ENCODE measurements at places on chromosomes 2 and 18. TPM values are rescaled to one million over a fixed set of nuclear protein-coding genes. Genes with fewer than 3 reads are reported as not detected.

GRCh38 chr2:51120754-51121280 is 88.9 kb upstream of the NRXN1 start:
- H3K27ac ChIP-seq: no peak overlapping the region
- H3K4me3 ChIP-seq: no peak overlapping the region
- no peaks in the 10 kb centered on the region for H3K36me3 ChIP-seq

DNA sequence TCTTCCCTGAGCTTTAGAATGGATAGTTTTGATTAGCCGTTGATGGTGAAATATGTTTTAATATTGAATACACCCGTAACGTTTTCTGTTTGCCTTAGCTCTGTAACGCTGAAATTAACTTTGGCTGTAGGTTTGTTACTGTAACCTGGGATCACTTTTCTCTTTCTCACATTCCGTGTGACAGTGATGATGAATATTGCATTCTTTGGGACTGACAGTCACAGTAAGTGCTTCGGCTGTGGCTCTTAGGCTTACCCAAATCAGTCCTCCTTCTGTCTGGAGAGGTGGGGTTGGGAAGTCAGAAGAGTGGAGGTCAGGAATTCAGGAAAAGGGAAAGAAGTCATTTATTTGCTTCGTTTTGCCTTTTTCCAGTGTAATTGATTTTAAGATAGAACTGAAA is 18.0 kb downstream of the RMC1 start:
- no peak for DNase-seq
- H3K27me3 ChIP-seq: no peaks in the 10 kb centered on the region
- no peak overlapping the region for H3K4me3 ChIP-seq
- no peaks in the 10 kb centered on the region for H3K4me1 ChIP-seq
- H3K27ac ChIP-seq: no peak overlapping the region

GRCh38 chr18:57455576-57456129 is 20.5 kb downstream of the ONECUT2 start:
- no peaks in the 10 kb centered on the region for H3K36me3 ChIP-seq
- H3K27me3 ChIP-seq: no peaks in the 10 kb centered on the region
- H3K4me3 ChIP-seq: no peak overlapping the region
- DNase-seq: no peak
- no peak overlapping the region for H3K27ac ChIP-seq
- H3K4me1 ChIP-seq: no peaks in the 10 kb centered on the region

- H3K27me3 ChIP-seq: no peaks in the 10 kb centered on the region
- H3K4me3 ChIP-seq: peak overlapping the region; percentile 95
- H3K27ac ChIP-seq: peak overlapping the region; percentile 91
- peaks cover 26% of the 10 kb centered on the region for H3K4me1 ChIP-seq
- peaks cover 19% of the 10 kb centered on the region for H3K36me3 ChIP-seq
These were observed 660 bp downstream of the COPS7B start for GRCh38 chr2:231786917-231787292.

DNA sequence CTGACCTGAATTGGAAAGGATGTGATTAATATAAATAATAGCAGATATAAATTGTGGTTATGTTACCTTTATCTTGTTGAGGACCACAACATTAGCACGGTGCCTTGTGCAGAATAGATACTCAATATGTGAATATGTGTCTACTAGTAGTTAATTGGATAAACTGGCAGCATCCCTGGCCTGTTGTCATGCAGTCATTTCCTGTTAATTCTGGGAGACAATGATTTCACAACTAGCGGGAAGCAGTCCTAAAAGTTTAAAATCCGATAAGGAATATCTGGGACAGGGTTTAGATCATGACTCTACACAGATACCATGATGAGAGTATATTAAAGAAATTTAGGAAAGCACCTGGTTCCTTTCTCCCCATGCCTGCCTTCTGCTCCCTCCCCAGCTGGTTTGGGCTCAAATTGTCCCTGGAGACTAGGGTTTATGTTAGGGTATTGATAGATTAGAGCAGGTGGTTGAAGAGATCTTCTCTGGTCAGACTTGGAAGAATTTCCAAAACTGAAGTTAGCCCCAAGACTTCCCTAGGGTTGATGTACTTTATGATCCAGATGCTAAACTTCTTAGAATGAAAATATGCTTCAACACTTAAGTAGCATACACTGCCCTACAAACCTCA is 32.8 kb downstream of the CYBRD1 start:
- peaks cover 5% of the 10 kb centered on the region for H3K4me1 ChIP-seq
- no peak overlapping the region for H3K27ac ChIP-seq
- H3K36me3 ChIP-seq: 0 out of 2 replicates have a peak, but pooled peaks cover 3% of the 10 kb centered on the region
- H3K27me3 ChIP-seq: no peaks in the 10 kb centered on the region
- no peak for DNase-seq

DNA sequence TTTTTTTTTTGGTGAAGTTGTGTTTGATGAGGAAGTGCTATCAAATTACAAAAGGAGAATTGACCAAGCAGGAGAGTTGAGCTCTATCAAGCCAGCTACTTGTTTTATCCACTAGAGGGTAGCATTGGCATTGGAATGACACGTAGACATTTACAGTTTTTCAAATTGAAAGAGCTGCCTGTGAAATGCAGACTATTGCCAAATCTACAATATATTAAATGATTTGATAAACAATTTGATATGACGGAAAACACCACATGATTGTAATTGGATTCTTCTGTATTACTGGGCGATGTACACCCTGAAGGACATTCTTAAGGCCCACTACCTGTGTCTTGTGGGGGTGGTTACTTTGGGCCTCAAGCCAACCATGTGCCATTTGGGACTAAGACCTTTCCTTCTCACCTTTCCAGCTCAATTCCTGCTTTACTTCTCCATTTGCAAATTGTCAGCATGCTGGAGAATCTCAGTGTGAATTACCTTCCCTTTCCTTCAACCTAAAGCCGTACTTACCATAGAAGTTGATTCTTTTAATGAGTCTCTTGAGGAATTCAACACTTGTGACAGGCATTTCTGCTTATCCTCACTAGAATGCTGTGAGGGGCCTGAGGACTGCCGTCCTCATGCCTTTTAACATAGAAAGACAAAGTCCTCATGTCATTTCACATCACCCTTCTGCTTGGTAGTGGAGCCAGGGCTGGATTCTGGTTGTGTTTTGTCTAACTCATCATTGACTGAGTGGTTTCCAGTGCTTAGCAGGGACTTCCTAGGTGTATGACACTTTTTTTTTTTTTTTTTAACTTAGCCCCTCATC is 134.8 kb upstream of the THUMPD2 start:
- H3K36me3 ChIP-seq: no peaks in the 10 kb centered on the region
- peaks cover 20% of the 10 kb centered on the region for H3K4me1 ChIP-seq
- no peak overlapping the region for H3K4me3 ChIP-seq
- no peak overlapping the region for H3K27ac ChIP-seq

DNA sequence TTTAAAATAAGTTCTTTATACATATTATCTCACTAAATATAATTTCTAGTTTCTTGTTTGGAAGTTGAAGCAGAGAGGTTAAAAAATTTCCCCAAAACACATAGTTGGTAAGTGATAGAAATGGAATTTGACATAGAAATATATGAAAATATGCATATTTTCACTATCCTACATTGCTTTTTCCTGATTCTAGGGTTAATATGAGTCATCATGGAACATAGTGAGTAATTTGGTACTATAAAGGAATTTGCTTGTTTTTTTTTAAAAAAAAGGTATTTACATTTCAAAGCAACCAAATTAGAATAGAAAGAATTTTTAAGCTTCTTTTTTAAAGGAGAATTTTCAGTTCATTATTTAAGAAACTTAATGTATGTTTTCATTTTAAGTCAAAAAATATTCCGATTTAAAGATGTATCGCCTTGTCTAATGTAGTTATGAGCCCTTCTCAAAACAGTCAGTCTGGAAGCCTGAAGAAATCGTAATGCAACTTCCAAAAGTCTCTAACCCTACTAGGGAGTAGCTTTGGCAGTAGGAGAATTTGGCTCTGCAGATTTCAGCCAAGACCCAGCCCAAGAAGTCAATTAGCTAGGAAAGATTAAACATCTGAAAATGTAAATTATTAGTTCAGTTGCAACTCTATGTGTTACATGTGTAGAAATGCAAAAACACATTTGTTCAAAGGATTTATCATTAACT is 147.3 kb downstream of the RDH14 start:
- no peak overlapping the region for H3K27ac ChIP-seq
- peaks cover 2% of the 10 kb centered on the region for H3K4me1 ChIP-seq
- DNase-seq: no peak
- H3K4me3 ChIP-seq: no peak overlapping the region

DNA sequence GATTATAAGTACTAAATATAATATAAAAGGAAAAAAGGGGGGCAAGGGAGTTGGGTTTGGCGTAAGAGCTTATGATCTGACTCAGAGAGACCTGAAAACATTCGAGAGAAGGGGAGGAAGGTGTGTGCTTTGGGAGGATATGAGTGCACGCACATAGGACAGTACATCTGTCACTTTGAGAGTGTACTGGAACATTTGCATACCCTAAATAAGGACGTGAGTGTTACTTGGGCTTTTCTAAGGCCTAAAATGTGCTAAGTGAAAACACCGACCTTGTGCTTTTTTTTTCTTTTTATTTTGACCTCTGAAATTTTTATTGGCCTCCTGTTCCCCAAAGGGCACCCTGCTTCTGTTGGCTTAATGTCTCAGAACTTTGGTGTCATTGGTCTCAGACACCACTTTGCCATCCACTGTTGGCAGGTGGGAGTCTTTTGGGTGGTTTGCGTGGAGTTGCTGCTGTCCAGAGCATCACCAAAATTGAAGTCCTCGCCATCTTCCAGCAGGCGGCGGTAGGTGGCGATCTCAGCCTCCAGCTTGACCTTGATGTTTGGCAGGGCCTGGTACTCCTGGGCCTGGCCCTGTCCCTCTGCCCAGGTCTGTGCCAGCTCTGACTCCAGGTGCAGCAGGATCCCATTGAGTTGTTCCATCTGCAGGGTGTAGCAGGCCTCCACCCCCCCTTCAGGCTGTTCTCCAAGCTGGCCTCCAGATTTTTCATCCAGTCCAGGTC is 57.7 kb downstream of the CD28 start:
- H3K36me3 ChIP-seq: no peaks in the 10 kb centered on the region
- peaks cover 10% of the 10 kb centered on the region for H3K4me1 ChIP-seq
- DNase-seq: peak; percentile 44

- no peaks in the 10 kb centered on the region for H3K27me3 ChIP-seq
- no peak overlapping the region for H3K27ac ChIP-seq
- DNase-seq: no peak
- peaks cover 7% of the 10 kb centered on the region for H3K36me3 ChIP-seq
- H3K4me3 ChIP-seq: no peak overlapping the region
These were observed 649.9 kb upstream of the NRXN1 start for GRCh38 chr2:51681854-51682253.

GRCh38 chr2:63723709-63724108 is 118.0 kb upstream of the UGP2 start:
- peaks cover 15% of the 10 kb centered on the region for H3K4me1 ChIP-seq
- no peak overlapping the region for H3K27ac ChIP-seq
- no peaks in the 10 kb centered on the region for H3K27me3 ChIP-seq
- peaks cover 12% of the 10 kb centered on the region for H3K36me3 ChIP-seq

- H3K27me3 ChIP-seq: no peaks in the 10 kb centered on the region
- H3K4me1 ChIP-seq: peaks cover 12% of the 10 kb centered on the region
- H3K27ac ChIP-seq: no peak overlapping the region
- H3K36me3 ChIP-seq: no peaks in the 10 kb centered on the region
These were observed 198.4 kb upstream of the PARD3B start for GRCh38 chr2:204346906-204347305.

GRCh38 chr2:85012855-85013254 is 41.9 kb downstream of the KCMF1 start:
- peak overlapping the region; percentile 42 for H3K27ac ChIP-seq
- no peak for DNase-seq
- H3K36me3 ChIP-seq: peaks cover 5% of the 10 kb centered on the region
- H3K4me1 ChIP-seq: peaks cover 71% of the 10 kb centered on the region

TRIB2 gene
- 89.3 TPM for total RNA-seq

DSG1 gene
- total RNA-seq: not detected

ANKRD30B gene
- not detected for total RNA-seq

TEKT4 gene
- not detected for total RNA-seq

SP5 gene
- total RNA-seq: 7.0 TPM

MYL12B gene
- total RNA-seq: 158 TPM

All from WTC11 (cell line).